Right ventricle myocardium inferior (tissue), 1 donor: ENCODE measurements at places on chromosomes 2 and 18. TPM values are rescaled to one million over a fixed set of nuclear protein-coding genes. Genes with fewer than 3 reads are reported as not detected.

The RESP18 gene
- not detected for total RNA-seq

The ANKRD30BL gene
- total RNA-seq = not detected

The SEMA4C gene
- 22.7 TPM for total RNA-seq

The TYMS gene
- total RNA-seq = 6.0 TPM

The MTCL1 gene
- total RNA-seq = 7.0 TPM

The SNTG2 gene
- 2.4 TPM for total RNA-seq
